MM.1S (cell line): ENCODE measurements at places on chromosomes 4 and X.

DNA sequence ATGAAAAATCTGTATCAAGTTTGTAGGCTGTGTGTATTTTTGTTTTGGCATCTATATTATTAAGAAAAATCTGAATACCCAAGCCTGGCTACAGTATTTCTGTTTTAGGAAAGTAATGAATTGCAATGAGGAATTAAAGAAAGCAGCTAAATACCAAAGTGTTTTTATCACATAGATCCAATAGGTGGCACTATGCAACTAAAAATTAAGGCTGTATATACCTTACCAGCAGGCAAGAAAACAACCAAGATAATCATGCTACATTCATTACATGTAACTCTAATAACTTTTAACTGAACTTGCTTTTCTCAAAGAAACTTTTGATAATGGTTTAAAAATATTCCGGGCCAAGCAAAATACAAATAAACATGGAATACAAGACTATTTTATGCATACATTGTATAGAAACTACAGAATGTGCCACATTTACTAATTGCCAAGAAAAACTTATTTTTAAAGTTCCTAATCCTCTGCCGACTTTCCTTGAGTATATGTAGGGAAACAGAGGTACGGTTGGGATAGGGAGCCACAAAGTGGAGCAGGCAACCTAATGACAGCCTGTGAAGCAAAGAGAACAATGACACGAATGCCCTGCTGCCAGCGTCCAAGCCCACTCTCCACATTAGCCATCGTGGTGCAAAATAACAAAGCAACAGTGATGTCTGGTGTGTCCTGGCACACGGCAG, 63.7 kb downstream of the SEC24D start:
- H3K27ac ChIP-seq = no peak overlapping the region
- no peak overlapping the region for H3K4me3 ChIP-seq
- no peaks in the 10 kb centered on the region for H3K27me3 ChIP-seq
- 0 out of 2 replicates have a peak, but pooled peaks cover under 1% of the 10 kb centered on the region for H3K36me3 ChIP-seq
- peak; percentile 60 for DNase-seq

DNA sequence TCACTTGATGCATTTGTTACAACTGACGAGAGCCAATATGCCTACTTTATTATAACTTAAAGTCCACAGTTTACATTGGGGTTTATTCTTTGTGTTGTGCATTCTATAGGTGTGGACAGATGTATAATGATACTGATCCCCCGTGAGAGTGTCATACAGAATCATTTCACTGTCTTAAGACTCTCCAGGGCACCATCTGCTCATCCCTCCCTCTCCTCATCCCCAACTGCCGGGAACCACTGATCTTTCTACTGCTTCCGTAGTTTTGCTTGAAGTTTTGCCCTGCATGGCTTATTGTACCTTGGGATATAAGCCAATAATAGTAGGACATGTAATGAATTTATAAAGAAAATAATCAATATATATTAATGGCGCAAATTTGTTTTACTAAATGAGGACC, 137.8 kb upstream of the MSX1 start:
- no peaks in the 10 kb centered on the region for H3K4me1 ChIP-seq
- no peak for DNase-seq
- H3K27ac ChIP-seq = no peak overlapping the region
- no peaks in the 10 kb centered on the region for H3K36me3 ChIP-seq
- H3K4me3 ChIP-seq = no peak overlapping the region
- no peaks in the 10 kb centered on the region for H3K27me3 ChIP-seq

- H3K27me3 ChIP-seq = no peaks in the 10 kb centered on the region
- H3K36me3 ChIP-seq = no peaks in the 10 kb centered on the region
- no peak for DNase-seq
- H3K27ac ChIP-seq = no peak overlapping the region
- H3K4me1 ChIP-seq = no peaks in the 10 kb centered on the region
- no peak overlapping the region for H3K4me3 ChIP-seq
Measured at GRCh38 chrX:94721386-94721785, 1047.4 kb downstream of the FAM133A start.

- H3K27ac ChIP-seq = no peak overlapping the region
- DNase-seq = no peak
- peak overlapping the region; percentile 55 for H3K4me3 ChIP-seq
Measured at GRCh38 chr4:112704991-112705845, 68.3 kb downstream of the LARP7 start.

DNA sequence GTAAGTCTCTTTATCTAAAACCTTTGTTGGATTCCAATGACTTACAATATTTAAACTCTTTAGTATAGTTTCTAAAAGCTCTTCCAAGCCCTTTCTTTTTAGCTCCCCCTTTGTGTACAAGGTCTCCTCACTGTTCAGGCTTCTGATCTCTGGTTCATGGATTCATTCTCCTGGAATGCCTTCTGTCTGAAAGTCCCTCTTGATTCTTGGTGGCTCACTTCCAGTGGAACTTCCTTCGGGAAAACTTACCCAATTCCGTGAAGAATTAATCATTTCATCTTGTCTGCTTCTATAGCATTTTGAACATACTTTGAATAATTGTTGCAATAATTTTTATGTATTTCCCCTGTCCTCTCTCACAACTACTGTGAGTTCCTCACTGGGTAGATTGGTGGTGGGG, 3.6 kb downstream of the ARHGAP24 start:
- no peaks in the 10 kb centered on the region for H3K36me3 ChIP-seq
- H3K27ac ChIP-seq = no peak overlapping the region
- no peak overlapping the region for H3K4me3 ChIP-seq
- DNase-seq = no peak

DNA sequence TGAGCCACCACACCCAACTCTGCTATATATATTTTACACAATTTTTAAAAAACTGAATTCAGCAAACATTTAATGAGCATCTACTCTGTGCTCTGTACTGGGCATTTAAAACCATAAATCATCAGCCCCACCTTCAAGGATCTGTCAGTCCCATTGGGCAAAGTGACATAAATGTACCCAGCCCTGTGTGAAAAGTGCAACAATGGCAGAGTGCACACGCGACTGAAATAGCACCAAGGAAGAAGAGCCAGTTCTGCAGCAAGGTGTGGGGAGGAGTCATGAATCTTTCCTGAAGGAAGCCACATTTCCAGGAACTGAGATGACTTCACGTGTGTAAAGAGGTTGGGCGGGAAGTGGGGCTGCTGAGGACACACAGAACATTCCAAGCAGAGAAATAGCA, 111.5 kb upstream of the ATP6AP2 start:
- 0 out of 2 replicates have a peak, but pooled peaks cover 7% of the 10 kb centered on the region for H3K4me1 ChIP-seq
- no peak for DNase-seq
- H3K27ac ChIP-seq = no peak overlapping the region
- H3K4me3 ChIP-seq = no peak overlapping the region
- no peaks in the 10 kb centered on the region for H3K27me3 ChIP-seq

GRCh38 chr4:55745014-55745413, 74.6 kb upstream of the EXOC1L start:
- no peak overlapping the region for H3K4me3 ChIP-seq
- DNase-seq = no peak
- H3K4me1 ChIP-seq = no peaks in the 10 kb centered on the region
- H3K27me3 ChIP-seq = no peaks in the 10 kb centered on the region
- H3K36me3 ChIP-seq = no peaks in the 10 kb centered on the region

GRCh38 chr4:38980903-38981676, 51.1 kb downstream of the TMEM156 start:
- no peaks in the 10 kb centered on the region for H3K27me3 ChIP-seq
- H3K27ac ChIP-seq = no peak overlapping the region
- no peak overlapping the region for H3K4me3 ChIP-seq
- DNase-seq = peak; percentile 51

GRCh38 chrX:2517055-2517454, 16.3 kb upstream of the DHRSX start:
- H3K27me3 ChIP-seq = no peaks in the 10 kb centered on the region
- no peak overlapping the region for H3K4me3 ChIP-seq
- DNase-seq = no peak
- H3K27ac ChIP-seq = no peak overlapping the region
- no peaks in the 10 kb centered on the region for H3K36me3 ChIP-seq
- H3K4me1 ChIP-seq = no peaks in the 10 kb centered on the region

- H3K4me3 ChIP-seq = no peak overlapping the region
- H3K27me3 ChIP-seq = no peaks in the 10 kb centered on the region
- H3K4me1 ChIP-seq = no peaks in the 10 kb centered on the region
- no peak overlapping the region for H3K27ac ChIP-seq
- H3K36me3 ChIP-seq = no peaks in the 10 kb centered on the region
Measured at GRCh38 chr4:168183717-168184571, 91.6 kb downstream of the ANXA10 start.

- no peaks in the 10 kb centered on the region for H3K36me3 ChIP-seq
- no peak for DNase-seq
- H3K27me3 ChIP-seq = no peaks in the 10 kb centered on the region
- H3K4me1 ChIP-seq = no peaks in the 10 kb centered on the region
- no peak overlapping the region for H3K4me3 ChIP-seq
Measured at GRCh38 chr4:140837736-140838135, 81.6 kb upstream of the TBC1D9 start.

- no peak overlapping the region for H3K4me3 ChIP-seq
- no peak overlapping the region for H3K27ac ChIP-seq
- peaks cover 10% of the 10 kb centered on the region for H3K4me1 ChIP-seq
Measured at GRCh38 chrX:15207994-15208393, 61.9 kb downstream of the ASB9 start.

- H3K4me1 ChIP-seq = no peaks in the 10 kb centered on the region
- no peak overlapping the region for H3K27ac ChIP-seq
- H3K27me3 ChIP-seq = no peaks in the 10 kb centered on the region
- H3K36me3 ChIP-seq = no peaks in the 10 kb centered on the region
Measured at GRCh38 chr4:63170923-63171322, 1238.3 kb downstream of the TECRL start.

DNA sequence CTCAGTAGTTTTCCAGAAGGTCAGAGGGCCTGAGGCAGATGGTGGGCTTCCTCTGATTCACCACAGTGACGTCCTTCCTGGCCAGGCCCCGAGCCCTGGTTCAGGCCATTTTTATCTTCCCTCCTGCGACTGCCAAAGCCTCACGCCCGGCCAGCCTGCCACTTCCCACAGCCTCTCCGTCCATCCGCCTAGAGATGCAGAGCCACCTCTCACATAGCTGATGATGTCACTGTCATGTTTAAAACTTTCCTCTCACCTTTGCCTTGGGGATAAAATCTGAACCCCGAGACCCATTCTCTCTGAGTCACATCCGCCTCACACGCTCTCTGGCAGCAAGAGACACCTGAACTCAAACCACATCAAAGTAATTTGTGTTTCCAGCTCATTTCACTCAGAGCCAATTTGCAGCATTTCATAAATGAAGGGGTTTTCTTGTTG, 175.3 kb downstream of the QDPR start:
- H3K27me3 ChIP-seq = peaks cover 19% of the 10 kb centered on the region
- peaks cover 18% of the 10 kb centered on the region for H3K4me1 ChIP-seq
- H3K27ac ChIP-seq = peak overlapping the region; percentile 15; the same call in 1 of the 2 replicates
- no peaks in the 10 kb centered on the region for H3K36me3 ChIP-seq

GRCh38 chrX:31219174-31219573, 147.3 kb upstream of the FTHL17 start:
- H3K27ac ChIP-seq = no peak overlapping the region
- no peaks in the 10 kb centered on the region for H3K36me3 ChIP-seq
- no peaks in the 10 kb centered on the region for H3K4me1 ChIP-seq
- no peak for DNase-seq
- H3K27me3 ChIP-seq = no peaks in the 10 kb centered on the region

- DNase-seq = no peak
- no peaks in the 10 kb centered on the region for H3K4me1 ChIP-seq
- H3K4me3 ChIP-seq = no peak overlapping the region
- no peak overlapping the region for H3K27ac ChIP-seq
- no peaks in the 10 kb centered on the region for H3K27me3 ChIP-seq
Measured at GRCh38 chr4:83876047-83876446, 340.1 kb downstream of the GPAT3 start.

GRCh38 chr4:153573221-153573620, 107.1 kb downstream of the TMEM131L start:
- no peaks in the 10 kb centered on the region for H3K27me3 ChIP-seq
- H3K4me3 ChIP-seq = no peak overlapping the region
- DNase-seq = no peak
- no peak overlapping the region for H3K27ac ChIP-seq
- H3K36me3 ChIP-seq = no peaks in the 10 kb centered on the region

- H3K4me1 ChIP-seq = no peaks in the 10 kb centered on the region
- no peaks in the 10 kb centered on the region for H3K36me3 ChIP-seq
- no peaks in the 10 kb centered on the region for H3K27me3 ChIP-seq
- no peak overlapping the region for H3K4me3 ChIP-seq
Measured at GRCh38 chr4:87950493-87950892, 25.0 kb upstream of the SPP1 start.

DNA sequence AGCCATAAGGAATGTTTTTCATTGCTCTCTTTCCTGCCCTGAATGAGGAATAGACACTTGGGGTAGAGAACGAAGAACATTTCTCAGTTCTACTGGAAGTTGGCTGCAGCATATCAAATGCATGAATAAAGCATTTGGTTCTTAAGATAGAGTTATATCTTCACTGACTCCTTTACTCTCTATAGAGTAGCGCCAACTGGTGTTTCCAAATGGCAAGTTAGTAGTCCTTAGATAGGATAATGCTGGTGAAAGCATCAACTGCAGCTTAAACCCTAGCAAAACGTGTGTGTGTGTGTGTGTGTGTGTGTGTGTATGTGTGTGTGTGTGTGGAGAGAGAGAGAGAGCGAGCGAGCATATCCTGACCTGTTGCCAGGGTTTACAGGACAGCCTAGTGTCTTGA, 62.2 kb upstream of the FRMPD4 start:
- no peaks in the 10 kb centered on the region for H3K27me3 ChIP-seq
- H3K4me3 ChIP-seq = no peak overlapping the region
- H3K4me1 ChIP-seq = no peaks in the 10 kb centered on the region
- DNase-seq = no peak

GRCh38 chr4:178185517-178185916, 743.3 kb upstream of the AGA start:
- no peaks in the 10 kb centered on the region for H3K27me3 ChIP-seq
- no peaks in the 10 kb centered on the region for H3K36me3 ChIP-seq
- no peak for DNase-seq
- no peak overlapping the region for H3K4me3 ChIP-seq

GRCh38 chr4:184824776-184825084, 1.0 kb downstream of the ACSL1 start:
- H3K4me3 ChIP-seq = peak overlapping the region; percentile 61
- no peak overlapping the region for H3K27ac ChIP-seq
- H3K4me1 ChIP-seq = 0 out of 2 replicates have a peak, but pooled peaks cover 3% of the 10 kb centered on the region
- peaks cover 43% of the 10 kb centered on the region for H3K27me3 ChIP-seq
- H3K36me3 ChIP-seq = no peaks in the 10 kb centered on the region
- DNase-seq = no peak

- H3K4me3 ChIP-seq = no peak overlapping the region
- DNase-seq = no peak
- no peaks in the 10 kb centered on the region for H3K4me1 ChIP-seq
- no peak overlapping the region for H3K27ac ChIP-seq
Measured at GRCh38 chr4:152524427-152524826, 11.5 kb downstream of the FBXW7 start.

DNA sequence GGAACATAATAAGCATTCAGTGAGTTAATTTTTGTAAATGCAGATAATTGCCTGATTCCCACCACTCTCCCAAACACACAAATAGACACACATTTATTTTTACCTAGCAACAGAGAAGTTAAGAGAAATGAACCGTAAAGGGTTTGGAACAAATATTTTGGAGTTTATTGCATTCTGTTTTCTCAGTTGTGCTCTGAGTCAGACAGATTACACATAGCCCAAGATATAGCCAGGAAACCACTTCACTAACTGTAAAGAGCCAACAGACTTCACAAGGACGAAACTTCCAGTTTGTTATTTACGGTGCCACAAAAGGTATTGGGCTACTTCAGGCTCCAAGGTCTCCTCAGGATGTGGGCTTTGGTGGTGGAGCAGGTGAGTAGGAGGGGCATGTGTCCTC, 217.0 kb downstream of the BMPR1B start:
- H3K27me3 ChIP-seq = no peaks in the 10 kb centered on the region
- H3K4me1 ChIP-seq = peaks cover 13% of the 10 kb centered on the region
- H3K4me3 ChIP-seq = no peak overlapping the region
- H3K36me3 ChIP-seq = no peaks in the 10 kb centered on the region
- H3K27ac ChIP-seq = no peak overlapping the region
- no peak for DNase-seq

GRCh38 chr4:70380578-70380977, 2.4 kb upstream of the SMR3B start:
- DNase-seq = no peak
- no peaks in the 10 kb centered on the region for H3K4me1 ChIP-seq
- no peaks in the 10 kb centered on the region for H3K36me3 ChIP-seq
